Chondrocyte (in vitro differentiated cells): ENCODE measurements at places on chromosomes 11 and 22. TPM values are rescaled to one million over a fixed set of nuclear protein-coding genes. Genes with fewer than 3 reads are reported as not detected.

- no peak for DNase-seq
Measured at GRCh38 chr11:88359541-88359940, 22.0 kb upstream of the CTSC start.

DNA sequence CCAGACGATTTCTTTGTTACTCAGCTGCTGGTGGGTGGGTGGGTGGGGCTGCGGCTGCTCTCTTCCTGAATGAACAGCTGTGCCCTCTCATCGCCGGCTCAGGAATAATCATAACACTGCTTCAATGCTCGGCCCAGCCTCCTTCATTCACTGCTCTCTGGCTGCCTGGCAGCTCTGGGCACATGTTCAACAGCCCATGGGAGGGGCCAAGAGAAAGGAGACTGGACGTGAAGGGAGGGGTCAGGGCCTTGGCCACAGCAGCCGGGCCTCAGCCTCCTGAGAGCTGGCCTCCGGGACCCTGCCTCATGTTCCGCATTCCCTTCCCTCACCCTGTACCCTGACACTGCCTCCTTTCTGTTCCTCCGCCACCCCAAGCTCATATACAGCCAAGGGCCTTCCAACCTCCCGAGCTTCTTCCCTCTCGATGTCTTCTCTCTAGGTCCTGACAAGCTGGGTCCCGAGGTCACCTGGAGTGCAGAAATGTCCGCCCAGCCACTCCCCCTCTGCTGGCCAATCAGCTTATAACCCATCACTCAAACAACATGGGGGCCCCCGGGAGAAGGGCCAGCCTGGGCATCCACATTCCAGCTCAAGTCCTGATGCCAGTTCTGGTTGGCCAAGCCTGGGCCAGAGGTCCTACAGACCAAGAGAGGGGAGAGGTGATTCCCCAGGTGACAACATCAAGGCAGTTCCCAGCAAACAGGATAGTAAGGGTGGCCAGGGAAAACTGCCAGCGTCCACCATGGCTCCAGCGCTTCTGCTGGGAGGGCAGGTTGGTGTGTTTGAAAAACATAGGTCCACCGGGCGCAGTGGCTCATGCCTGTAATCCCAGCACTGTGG, 3.2 kb upstream of the CSDC2 start:
- no peak for DNase-seq

GRCh38 chr22:31150615-31151014, 9.4 kb upstream of the RNF185 start:
- no peak for DNase-seq

DNA sequence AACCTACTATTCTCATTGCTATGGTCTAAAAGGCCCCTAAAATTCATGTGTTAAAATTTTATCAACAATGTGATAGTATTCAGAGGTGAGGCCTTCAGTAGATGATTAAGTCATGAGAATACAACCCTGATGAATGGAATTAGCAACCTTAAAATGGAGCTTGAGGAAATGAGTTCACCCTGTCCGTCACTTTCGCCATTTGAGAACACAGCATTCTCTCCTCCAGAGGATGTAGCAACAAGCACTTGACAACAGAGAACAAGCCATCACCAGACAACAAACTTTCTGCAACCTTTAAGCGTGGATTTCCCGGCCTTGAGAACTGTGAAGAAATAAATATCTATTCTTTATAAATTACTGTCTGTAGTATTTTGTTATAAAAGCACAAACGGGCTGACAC, 197.0 kb downstream of the SBF2 start:
- DNase-seq: no peak

GRCh38 chr11:64226507-64227051, 505 bp downstream of the NUDT22 start:
- peak; percentile 85 for DNase-seq

DNA sequence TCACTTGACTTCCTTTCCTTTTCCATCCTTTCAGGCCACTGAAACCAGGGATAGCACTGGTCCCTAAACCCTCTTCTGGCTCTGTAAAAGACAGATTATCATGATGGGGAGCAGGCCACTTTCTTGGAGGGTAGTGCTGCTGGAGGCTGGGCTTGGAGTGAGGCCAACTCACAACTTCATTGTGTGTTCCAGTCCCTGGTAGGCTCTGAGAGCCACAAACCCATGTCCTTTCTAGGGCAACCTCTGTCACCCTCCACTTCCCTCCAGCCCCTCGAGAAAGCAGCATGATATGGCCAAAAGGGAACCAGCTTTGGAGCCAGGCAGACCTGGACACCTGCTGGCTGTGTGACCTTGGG, 2.3 kb downstream of the TKFC start:
- no peak for DNase-seq

DNA sequence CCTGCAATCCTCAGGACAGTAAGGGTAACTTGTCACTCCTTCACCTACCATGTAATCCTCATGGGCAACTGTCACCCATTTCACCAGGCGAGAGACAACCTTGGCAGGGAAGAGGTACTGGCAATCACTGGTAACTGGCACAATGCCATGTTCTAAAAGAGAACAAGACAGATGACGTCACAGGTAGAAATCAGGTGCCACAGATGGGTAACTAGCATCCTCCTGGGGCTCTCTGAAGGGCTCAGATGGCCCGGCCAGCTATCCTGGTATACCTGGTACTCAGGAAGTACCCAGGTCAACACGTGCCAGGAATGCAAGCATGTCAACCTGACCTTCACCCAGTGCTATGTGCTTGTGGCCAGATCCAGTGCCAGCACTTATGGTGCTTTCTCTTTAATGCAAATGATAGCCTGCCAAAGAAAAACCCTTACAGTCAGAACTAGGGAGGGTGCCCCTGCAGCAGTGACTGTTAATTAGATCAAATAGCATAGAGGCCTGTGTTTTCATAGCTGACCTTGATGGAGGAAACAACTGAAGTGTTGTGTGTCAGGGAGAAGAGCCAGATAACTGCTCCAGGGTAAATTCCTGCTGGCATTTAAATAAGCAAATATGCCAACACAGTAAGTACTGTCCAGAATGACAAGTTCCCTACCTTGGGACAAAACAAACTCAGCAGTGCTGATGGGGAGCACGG, 36.2 kb downstream of the THOC5 start:
- no peak for DNase-seq

- no peak for DNase-seq
Measured at GRCh38 chr22:31091106-31091975, 10.2 kb downstream of the SMTN start.

DNA sequence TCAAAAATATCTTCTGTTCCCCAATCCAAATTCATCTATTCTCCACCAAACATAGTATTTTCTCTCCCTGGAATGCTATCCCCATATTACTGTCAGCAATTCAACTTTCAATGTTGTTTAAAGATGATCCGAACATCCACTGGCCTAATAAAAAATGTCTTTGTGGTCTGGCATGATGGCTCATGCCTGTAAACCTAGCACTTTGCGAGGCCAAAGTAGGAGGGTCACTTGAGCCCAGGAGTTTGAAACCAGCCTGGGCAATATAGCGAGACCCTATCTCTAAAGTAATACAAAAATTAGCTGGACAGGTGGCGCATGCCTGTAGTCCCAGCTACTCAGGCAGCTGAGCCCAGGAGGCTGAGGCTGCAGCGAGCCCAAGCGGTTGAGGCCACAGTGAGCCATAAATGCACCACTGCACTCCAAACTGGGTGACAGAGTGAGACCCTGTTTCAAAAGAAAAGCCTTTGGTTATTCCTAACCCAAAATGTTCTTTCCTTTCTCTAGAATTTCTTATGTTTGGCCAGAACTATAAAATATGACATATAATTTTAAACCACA, 29.8 kb downstream of the SIK3 start:
- DNase-seq: no peak

- no peak for DNase-seq
Measured at GRCh38 chr11:116888024-116888423, 50.6 kb upstream of the APOA1 start.

DEPDC7 gene
- 4.1 to 5.0 TPM (median 4.7 TPM) in 3 replicates for total RNA-seq

TIMM8B gene
- total RNA-seq: 56.3 to 67.9 TPM (median 56.5 TPM) in 3 replicates

TLCD5 gene
- 8.8 to 10.5 TPM (median 9.8 TPM) in 3 replicates for total RNA-seq

CATSPER1 gene
- 0.44 TPM in 1 of 3 replicates, not detected in the others for total RNA-seq

POU2F3 gene
- not detected in 3 replicates for total RNA-seq
